ENCODE measurements at places on chromosomes 6 and 20.

DNA sequence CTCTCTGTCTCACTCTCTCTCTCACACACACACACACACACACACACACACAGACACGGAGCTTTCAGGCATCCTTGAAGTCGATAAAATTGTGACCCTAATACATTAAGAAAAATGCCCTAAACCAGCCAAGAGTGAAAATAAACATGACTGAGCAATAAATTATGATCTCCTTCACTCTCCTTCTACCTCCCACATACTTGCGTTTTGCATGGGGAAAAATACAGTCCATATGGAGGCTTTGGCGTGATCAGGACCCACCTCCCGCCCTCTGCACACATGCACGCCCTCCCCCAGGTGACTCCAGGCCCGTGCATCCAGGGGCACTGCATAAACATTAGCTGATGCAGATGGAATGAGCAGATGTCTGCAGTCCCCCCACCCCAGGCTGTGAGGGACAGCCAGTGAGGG is 114.2 kb upstream of the JARID2 start:
- DNase-seq: no peak

GRCh38 chr6:147637620-147638195 is 129.2 kb downstream of the SAMD5 start:
- DNase-seq: no peak

DNA sequence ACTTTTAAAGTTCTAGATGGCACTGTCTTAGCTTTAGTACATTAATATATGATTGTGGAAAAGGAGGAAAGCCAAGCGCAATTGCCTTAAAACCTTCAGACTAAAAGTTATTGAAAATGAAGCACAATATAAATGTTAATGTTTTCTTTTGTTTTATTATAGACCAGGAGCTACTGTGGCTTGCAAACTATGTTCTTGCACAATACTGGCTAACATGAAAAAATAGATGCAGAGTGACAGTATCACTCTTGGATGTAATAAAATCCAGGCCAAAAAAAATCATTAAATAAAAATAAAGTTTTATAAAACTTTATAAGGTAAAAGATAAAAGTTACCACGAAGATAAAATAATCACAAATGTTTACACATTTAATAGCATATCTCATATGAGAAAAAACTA is 18.3 kb upstream of the PLN start:
- no peak for DNase-seq

DNA sequence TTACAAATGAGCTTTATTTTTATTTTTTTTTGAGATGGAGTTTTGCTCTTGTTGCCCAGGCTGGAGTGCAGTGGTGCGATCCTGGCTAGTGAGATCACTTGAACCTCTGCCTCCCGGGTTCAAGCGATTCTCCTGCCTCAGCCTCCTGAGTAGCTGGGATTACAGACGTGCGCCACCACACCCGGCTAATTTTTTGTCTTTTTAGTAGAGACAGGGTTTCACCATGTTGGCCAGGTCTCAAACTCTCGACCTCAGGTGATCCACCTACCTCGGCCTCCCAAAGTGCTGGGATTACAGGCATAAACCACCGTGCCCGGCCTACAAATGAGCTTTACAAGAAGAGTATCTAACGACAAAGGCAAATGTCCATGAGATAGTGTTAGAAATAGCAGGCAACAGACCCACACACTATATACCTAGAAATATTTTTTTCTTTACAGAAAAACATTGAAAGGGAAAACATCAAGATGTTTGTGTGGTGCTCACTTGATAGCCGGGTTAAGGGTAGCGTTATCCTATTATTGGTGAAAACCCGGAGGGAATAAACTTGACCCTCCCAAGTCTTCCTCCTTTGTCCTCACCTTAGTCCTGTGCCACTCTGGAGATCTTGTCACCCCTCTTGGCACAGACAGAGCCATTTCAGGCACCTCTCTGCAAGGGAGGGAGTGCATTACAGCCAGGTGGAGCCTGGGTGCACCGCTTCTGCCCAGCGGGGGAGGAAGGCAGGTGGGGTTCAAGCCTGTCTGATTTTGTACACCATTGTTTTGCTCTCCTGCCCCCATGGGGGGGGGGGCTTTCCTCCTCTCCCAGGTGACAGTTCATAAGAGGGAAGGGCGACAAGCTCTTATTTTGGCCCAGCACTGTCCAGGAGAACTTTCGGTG is 21.0 kb upstream of the AVP start:
- no peak for DNase-seq

DNA sequence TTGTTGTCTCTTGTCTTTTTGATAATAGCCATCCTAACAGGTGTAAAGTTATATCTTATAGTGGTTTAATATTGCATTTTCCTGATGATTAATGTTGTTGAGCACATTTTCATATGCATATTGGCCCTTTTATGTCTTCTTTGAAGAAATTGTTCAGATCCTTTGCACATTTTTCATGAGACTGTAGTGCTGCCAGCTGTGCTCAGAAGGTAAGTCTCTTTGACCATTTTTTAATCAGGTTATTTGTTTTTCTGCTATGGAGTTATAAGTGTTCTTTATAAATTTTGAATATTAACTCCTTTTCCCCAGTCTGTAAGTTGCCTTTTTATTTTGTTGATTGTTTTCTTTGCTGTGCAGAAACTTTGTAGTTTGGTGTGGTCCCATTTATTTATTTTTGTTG is 55.8 kb upstream of the ZNF184 start:
- DNase-seq: no peak

DNA sequence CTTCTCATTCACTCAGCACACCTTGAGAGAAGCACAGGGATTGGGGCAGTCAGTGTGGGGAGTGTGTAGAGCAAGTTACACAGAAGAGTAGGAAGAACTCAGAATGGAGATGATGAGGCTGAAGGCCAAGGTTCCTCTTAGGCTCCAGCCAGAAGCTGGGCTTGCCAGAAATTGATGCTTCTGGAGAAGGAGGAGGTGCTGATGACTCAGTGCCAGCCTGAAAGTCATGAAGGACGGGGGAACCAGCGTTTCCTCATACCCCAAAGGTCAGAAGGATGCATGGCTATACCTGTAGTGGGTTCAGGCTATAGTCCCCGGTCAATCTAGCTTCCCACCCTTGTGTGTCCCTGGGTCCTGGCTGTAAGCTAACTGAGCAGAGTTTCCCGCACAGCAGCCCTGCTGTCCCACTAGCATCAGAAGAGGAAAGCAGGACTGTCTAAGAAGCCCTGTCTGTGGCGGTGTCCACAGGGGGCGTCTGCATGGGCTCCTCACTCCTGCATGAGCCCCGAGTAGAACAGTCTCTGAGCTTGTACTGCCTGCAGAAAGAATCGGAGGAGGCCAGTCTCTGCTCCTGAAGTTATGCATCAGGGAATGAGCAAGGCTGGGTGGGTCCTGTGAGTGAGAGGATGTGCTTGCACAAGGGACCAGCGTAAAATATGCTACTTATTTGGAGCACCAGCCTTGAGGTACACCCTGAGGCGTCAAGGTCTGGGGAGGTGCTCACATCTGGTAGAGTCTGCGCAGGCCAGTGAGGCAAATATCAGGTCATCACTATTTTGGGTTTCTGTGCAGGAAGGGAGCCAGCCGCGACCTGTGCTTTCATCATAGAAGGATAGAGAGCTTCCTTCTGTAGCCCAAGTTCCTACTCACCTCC is 148.5 kb downstream of the MRPL14 start:
- DNase-seq: no peak

DNA sequence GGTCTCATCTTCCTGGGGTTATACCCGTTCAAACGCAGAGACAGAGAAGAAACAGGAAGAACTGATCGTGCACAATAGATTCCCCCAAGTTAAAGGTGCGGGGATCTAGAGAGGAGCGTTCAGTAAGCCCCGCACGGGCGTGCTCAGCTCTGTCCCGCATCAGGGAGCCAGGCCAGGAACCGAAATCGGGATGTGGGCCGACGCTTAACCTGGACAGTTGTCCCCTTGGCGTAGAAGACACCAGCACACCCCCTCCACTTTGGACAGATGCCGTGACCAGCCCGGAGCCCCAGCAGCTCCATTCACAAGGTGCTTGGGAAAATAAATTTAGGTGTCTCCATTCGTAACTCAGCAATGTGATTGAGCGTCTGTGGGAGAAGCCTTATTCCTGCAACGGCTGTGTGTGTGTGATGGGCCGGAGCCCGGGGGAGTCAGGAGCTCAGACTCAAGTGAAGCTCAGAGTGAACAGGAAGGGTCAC is 24.0 kb upstream of the GATA5 start:
- no peak for DNase-seq

DNA sequence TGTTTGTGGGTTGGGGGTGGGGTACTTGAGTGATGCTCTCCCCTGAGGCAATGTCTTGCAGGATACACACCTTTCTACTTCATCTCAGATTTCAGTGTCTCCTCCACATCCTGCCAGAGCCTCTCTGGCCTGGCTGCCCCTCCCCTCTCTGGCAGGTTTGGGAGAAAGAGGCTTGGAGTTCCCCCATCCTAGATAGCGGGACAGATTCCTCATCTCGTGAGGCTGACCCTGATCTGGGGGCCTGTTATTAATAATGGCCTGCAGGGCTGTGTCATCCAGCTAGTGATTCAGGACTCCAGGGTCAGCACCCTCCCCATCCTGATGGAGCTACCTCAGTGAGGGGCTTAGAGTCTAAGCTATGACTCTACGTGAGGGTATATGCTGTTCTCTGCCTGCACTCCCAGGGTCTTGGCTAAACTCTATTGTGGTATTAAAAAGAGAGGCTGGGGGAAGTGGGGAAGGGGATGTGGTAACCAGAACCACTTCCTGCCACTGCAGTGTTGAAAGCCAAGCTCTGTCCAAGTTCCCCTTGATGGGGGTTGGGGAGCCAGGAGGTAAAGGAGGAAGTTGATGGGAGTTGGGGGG is 3.7 kb upstream of the MMP9 start:
- peak; percentile 58 for DNase-seq

DNA sequence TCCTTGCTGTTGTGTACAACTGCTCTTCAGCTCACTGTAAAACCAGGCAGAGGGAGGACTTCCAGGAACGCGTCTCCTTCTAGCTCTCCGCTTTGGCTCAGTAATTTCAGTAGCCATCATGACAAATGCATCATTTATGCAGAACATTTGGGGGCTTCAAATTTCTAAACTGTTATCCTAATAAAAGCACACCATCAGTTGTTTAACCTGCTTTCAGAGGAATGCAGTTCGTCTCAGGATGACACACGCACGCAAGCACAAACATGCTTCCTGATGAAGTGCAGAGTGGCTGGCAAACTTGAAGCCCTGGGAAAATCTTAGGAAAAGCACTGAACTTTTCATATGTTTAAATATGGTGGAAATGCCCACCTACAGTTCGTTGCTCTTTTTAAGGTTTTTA is 24.4 kb downstream of the SLC22A23 start:
- DNase-seq: no peak

DNA sequence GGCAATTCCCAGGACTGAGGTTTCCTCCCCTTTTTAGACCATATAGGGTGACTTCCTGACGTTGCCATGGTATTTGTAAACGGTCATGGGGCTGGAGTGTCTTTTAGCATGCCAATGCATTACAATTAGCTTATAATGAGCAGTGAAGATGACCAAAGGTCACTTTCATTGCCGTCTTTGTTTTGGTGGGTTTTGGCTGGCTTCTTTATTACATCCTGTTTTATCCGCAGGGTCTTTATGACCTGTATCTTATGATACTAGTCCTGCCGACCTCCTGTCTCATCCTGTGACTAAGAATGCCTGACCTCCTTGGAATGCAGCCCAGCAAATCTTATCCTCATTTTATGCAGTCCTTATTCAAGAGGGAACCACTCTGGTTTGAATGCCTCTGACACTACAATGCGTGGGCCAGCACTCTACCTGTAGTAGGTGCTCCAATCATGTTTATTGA is 190.1 kb downstream of the KCNQ5 start:
- no peak for DNase-seq

GRCh38 chr6:7195339-7196018 is 87.7 kb downstream of the RREB1 start:
- no peak for DNase-seq

DNA sequence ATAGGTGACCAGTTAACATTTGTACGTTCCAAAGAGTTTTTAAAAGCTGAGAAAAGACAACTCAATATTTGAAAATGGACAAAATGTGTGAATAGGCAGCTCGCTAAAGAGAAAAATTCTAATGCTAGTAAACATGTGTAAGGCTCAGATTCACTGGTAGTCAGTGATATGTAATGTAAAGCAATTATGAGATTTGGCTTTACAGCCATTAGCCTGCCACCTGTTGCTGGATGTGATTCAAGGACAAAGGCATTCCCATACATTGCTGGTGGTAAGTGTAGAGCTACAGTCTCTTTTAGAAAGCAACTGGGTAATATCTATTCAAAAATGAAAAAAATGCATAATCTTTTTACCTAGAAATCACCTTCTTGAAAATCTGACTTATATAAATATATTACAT is 114.3 kb downstream of the COL19A1 start:
- DNase-seq: no peak

- DNase-seq: no peak
Observed at GRCh38 chr6:144216668-144217218, 66.4 kb downstream of the STX11 start.

GRCh38 chr6:52317211-52317610 is 32.7 kb upstream of the MCM3 start:
- no peak for DNase-seq

DNA sequence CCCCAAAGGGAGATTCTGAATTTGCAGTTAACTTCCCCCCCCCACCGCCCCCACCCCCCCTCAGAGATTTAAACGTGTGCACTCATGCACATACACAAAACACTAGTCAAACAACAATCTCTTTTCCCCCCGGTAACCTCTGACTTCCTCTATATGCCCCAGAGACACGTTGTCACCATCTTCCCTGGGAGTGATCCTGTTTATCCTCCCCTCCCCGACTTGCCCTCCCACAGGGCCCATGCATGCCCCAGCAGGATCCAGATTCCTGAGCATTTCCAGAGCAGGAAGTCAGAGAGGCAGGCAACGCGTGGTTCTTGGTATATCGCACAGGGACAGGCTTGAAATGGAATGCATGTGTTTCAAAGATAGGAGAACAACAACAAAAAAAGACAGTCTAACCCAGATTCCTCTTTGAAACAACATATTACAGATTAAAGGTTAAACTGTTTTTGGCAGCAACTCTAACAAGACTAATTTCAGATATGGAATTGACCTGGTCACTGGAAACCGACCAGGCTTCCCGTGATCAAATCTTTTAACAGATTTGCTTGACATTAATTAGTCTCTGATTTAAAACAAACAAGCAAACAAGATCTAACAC is 1.3 kb downstream of the BLCAP start:
- DNase-seq: no peak

Data from activated CD4-positive, alpha-beta T cell treated with anti-CD3 and anti-CD28 coated beads, Interleukin-2, amount 50 U/mL, for 16 hours (primary cell).